Tibial nerve (tissue), 4 donors: ENCODE measurements at places on chromosomes 2 and 18. TPM values are rescaled to one million over a fixed set of nuclear protein-coding genes. Genes with fewer than 3 reads are reported as not detected.

DNA sequence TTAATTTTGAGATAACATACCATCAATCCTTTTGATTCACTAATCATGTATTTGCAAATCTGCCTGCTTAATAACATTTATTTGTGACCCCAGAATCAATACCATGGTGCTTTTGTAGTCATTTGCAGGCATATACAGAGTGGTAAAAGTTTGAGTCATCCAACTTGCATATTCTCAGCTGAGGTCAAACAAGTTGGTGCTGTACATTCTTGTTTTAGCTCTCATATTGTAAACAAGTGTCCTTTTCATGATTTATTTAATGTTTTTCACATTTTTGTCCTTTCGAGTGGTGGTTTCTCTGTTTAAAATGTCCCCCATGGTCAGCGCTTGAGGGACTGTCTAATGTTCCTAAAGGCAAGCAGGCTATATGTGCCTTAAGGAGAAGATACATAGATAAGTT, 17.5 kb downstream of the RAB27B start:
- DNase-seq, result no peak

DNA sequence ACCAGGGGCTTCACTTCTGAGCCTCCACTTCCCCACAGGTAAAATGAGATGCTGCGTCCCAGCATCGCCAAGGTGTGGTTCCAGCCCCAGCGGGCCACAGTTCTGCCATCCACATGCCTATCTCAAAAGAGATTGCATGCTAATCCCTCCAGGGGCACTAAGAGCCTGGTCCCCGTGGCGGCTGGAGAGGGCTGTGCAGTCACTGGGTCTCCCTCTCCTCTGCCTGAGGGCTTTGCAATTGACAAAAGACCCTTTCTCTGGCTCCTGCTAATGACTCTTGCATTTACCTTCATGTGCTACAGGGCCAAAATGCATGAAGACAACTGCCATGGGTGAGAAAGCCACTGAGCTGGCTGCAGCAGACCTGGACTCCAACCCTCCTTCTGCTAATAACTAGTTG, 18.5 kb downstream of the ZBTB7C start:
- DNase-seq, result no peak

The CLEC4F gene
- total RNA-seq, result 0.44 TPM

DNA sequence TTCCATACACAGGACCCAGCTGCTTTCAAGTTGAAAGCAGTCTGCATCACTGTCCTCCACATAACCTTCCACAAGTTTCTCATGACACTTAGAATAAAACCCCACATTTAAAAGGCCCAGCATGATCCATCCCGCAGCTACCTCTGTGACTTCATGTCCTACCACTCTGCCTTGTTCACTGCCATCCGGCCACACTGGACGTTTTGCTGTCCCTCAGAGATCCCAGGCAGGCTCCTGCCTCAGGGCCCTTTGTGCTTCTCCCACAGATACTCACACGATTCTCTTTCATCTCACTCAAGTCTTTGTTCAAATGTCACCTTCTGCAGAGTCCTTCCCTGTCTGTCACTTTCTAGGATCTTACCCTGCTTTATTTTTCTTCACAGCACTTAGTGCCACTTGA, 232.9 kb upstream of the BOD1L2 start:
- DNase-seq, result no peak

- peak; percentile 3 for DNase-seq
Measured at GRCh38 chr2:72024451-72025175, 123.0 kb downstream of the CYP26B1 start.

The DSG1 gene
- total RNA-seq, result not detected

DNA sequence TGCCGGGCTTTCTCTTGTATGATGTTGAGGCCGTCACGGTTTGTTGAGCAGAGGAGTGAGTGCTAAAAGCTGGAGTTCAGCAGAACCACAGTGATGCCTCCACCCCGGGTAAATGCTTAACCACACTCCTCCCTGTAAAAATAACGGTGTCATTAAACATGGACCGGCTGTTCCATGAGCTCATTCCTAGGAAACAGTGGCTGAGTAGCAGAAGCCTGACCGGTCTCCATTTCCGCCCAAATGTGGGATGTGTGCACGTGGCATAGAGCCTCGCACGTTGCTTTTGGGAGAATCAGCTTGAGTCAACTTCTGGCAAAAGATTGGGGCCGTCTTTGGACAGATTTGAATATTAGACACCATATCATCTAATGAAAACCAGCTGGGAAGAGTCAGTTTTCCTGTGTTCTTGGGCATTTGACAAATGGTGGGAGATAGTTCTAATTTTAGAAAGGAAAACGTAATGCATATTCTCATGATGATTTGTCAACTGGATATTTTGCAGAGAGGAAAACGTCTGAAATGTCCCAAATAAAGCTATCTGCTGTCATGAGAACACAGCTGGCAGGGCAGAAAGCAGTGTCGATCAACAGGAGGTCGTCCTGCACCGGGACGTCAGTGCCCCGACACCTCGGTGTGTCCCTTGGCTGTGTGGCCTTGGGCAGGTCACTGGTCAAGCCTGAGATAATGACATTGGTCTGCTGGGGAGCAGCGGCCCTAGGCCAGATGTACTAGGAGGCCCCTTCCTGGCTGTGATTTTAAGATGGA, 42.4 kb downstream of the LRRFIP1 start:
- no peak for DNase-seq

The SP5 gene
- 14.1 TPM for total RNA-seq

The COL4A3 gene
- 3.9 TPM for total RNA-seq

GRCh38 chr2:26950246-26950645, 20.2 kb upstream of the MAPRE3 start:
- DNase-seq, result no peak

DNA sequence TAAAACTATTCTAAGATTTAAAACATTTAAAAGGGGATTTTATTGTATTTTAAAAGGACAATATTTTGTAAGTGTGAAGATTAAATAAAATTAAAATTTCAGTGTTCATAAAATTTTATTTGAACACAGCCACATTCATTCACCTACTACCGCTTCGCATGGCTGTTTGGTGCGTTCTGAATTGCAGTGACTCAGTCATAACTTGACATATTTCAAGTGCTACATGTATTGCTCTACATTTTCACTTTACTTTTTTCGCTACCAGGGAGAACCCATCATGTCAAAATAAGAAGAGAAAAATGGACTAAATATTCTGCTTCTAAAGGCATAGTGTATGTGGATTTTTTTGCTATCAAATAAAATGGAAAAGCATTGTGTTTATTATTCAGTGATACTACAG, 8.7 kb downstream of the PTH2R start:
- no peak for DNase-seq

The GCFC2 gene
- total RNA-seq, result 44.5 TPM

The FNDC4 gene
- 8.0 TPM for total RNA-seq

The LYG1 gene
- 0.66 TPM for total RNA-seq

- DNase-seq, result no peak
Measured at GRCh38 chr2:121476684-121477083, 54.0 kb upstream of the RNU4ATAC start.

The GPR45 gene
- total RNA-seq, result not detected

The CNGA3 gene
- total RNA-seq, result not detected

The DSC2 gene
- total RNA-seq, result 3.1 TPM

GRCh38 chr2:236866542-236867340, 218.9 kb upstream of the COPS8 start:
- DNase-seq, result no peak

- no peak for DNase-seq
Measured at GRCh38 chr2:119026890-119027289, 84.9 kb downstream of the MARCO start.

- no peak for DNase-seq
Measured at GRCh38 chr2:239040152-239040761, 192.4 kb downstream of the TWIST2 start.

DNA sequence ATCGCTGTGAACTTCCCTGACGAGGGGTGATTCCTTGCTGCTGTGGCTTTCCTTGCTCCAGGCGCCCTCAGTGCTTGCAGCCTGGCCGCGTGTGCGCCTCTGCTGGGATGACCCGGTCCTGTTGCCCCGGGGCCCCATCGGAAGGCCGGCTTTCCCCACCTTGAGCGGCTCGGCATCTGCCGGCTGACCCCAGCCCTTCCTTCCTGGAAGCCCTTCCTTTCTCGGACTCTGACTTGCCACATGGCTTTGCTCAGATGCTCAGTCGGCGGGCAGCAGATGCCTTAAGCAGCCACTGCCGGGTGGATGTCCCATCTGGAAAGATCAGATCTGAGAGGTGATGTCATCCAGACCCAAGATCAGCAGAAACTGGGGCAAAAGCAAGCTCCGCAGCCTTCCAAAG, 100.5 kb upstream of the ODC1 start:
- DNase-seq, result no peak

DNA sequence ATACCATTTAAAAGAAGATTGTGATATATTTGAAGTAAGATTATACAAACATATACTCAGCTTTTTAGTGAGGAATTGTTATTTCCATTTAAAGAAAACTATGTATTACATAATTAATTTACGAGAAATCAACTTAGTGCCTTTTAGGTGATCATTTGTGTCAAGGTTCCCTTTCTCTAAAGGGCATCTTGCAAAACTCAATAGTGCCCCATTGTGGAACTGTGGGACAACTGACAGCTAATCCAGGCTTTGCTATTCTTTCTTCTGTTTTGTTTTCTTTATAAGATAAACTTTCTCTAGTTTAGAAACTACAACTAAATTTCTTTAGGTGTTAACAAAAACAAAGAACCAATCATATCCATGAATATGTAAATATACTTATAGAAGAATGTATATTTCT, 24.3 kb upstream of the VIT start:
- no peak for DNase-seq

DNA sequence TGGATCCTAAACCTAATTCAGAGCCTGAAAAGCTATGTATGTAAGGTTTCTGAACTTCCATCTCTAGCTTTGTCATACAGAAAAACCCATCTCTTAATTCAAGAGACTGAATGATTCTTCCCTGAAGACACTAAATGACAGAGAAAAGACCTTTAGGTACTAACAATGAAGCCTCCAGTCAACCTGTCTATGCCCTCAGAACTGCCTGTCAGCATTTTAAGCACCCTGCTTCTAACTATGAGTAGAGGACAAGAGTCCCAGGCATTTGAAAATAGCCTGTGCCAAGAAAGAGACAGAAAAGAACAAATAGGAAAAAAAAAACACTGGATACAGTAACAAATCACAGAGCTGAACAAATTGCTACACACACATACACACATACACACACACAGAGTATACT, 48.6 kb downstream of the AP1S3 start:
- no peak for DNase-seq

- no peak for DNase-seq
Measured at GRCh38 chr2:101622210-101623030, 75.1 kb upstream of the MAP4K4 start.

- DNase-seq, result no peak
Measured at GRCh38 chr2:208990716-208991115, 433.1 kb upstream of the MAP2 start.

GRCh38 chr2:192148620-192149321, 46.0 kb downstream of the TMEFF2 start:
- no peak for DNase-seq

DNA sequence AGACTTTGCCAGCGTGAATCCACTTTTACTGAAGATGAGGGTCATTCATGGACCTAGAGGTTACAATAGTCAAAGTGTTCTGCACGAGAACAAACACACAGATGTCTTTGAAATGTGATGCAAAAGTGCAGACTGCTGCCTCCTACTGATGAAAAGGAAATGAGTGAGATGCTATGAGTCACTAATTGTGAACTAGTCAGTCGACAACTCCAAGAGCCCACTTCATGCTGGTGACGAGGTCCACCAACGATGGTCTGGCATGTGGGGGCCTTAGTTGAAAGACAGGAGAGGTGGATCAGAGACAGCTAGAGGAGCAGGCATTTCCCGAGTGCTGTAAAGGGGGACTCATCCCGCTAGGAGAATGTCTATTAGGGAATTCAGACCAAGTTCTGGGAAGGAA, 17.1 kb upstream of the ZNF236 start:
- no peak for DNase-seq

The ERICH2 gene
- total RNA-seq, result not detected

DNA sequence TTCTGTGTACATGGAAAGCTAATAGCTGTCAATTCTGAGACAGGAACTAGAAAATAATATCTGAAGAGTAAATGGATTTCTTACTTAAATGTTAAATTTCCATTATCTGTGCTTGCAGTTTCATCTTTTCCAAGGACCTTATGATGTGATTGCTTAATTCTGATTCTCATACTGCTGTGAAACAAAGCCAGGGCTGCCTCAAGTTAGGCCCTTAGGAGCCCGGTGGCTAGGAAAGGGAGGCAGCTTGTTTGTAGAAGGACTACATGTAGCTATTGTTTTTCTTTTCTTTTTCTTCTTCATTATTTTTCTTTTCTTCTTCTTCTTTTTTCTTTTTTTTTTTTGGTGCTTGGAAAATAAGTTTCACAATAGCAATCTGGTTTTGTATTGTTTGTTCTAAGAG, 50.5 kb downstream of the XRCC5 start:
- DNase-seq, result no peak

The BMP10 gene
- not detected for total RNA-seq

GRCh38 chr2:42171396-42171980, 2.3 kb downstream of the EML4 start:
- DNase-seq, result no peak

- no peak for DNase-seq
Measured at GRCh38 chr2:161651547-161651946, 27.3 kb downstream of the SLC4A10 start.

DNA sequence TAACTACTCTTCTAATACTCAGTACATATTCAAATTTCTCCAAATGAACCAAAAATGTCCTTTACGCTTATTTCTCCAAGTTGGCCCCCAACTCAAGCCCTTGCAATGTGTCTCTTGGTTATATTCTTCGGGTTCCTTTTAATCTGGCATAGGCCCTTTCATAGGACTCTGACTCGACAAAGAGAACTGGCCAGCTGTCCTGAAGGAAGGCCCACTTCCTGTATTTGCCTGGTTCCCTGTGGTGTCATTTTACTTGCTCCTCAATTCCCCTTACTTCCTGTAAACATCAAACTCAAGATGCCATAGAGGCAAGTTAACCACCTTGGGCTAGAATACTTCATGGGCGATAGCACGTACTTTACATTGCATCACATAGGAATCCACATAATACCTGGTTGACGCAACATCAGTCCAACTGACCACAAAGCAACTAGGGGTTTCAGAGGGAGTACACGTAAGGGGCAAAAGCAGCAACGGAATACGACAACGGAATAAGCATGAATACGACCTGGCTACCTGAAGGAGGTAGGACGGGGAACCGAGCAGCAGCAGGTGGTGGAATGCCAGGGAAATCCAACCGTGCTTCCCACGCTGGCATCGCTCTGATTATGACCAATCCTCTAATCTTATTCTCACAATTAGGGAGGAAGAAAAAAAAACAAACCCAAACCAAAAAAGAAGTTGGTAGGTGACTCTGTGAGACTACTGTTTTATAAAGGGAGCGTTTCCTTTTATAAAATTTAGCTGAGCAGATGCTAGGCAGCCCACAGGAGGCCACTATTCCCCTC, 823 bp upstream of the GORASP2 start:
- no peak for DNase-seq

The ABHD1 gene
- total RNA-seq, result 0.42 TPM

DNA sequence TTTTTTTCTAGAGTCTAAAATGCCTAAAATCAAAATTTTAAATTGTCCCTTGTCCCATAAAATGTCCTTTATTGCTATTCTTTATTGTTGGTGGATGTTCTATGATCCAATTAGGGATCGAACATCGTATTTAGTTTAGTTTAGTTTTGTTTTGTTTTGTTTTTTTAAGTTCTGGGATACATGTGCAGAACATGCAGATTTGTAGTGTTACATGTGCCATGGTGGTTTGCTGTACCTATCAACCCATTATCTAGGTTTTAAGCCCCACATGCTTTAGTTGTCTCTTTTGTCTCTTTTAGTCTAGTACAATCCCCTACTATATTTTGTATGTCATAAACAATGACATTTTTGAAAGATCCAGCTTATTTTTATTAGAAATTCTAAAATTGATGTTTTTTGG, 8.8 kb upstream of the DSG1 start:
- DNase-seq, result no peak

- DNase-seq, result no peak
Measured at GRCh38 chr2:85936421-85937068, 47.8 kb upstream of the ST3GAL5 start.
